ENCODE measurements at places on chromosomes 2 and 18.

- DNase-seq, result no peak
These were observed 65.9 kb upstream of the ITM2C start for GRCh38 chr2:230798769-230799399.

- no peak for DNase-seq
These were observed 62.0 kb downstream of the RPL31 start for GRCh38 chr2:101064125-101064502.

- DNase-seq, result no peak
These were observed 59.1 kb upstream of the PXDN start for GRCh38 chr2:1803217-1804110.

DNA sequence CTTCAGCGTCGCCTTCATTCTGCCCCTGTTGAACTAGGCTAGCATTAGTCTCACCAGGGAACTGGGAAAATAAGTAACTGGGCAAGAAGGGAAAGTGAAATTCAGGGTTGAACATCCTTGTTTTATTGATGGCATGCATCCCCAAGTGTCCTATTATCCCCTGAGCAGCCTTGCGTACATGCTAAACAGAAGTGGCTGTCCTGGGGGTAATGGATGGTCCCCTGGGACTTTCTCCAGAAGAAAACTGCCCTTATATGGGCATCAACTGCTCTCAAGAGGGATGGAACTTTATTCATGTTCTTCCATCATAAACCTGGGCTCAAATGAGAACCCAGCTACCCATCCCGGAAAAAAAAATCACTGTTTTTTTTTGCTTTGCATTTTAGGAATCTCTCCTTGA is 11.8 kb upstream of the SMIM21 start:
- DNase-seq, result no peak

GRCh38 chr18:7608174-7608550 is 41.0 kb downstream of the PTPRM start:
- no peak for DNase-seq
